ENCODE measurements at places on chromosomes 5 and 9. TPM values are rescaled to one million over a fixed set of nuclear protein-coding genes. Genes with fewer than 3 reads are reported as not detected.

DNA sequence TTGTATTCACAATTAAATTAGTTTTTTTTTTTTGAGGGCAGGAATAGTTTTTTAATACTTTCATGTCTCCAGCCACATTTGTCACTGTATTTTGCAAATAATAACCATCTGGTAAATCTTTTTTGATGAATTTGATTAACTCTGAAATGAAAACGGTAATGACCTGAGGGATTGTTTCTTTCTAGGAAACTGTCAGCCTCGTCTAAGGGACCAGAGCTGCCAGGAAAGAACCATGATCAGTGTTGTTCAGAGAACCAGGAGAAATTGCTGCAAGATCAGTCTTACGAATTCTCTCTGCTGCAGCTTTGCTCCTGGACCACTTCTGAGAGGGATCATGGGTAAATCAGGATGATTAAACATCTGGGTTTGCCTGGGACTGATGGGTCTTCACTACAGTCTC is 114.5 kb upstream of the TAF11L2 start:
- DNase-seq, result no peak

DNA sequence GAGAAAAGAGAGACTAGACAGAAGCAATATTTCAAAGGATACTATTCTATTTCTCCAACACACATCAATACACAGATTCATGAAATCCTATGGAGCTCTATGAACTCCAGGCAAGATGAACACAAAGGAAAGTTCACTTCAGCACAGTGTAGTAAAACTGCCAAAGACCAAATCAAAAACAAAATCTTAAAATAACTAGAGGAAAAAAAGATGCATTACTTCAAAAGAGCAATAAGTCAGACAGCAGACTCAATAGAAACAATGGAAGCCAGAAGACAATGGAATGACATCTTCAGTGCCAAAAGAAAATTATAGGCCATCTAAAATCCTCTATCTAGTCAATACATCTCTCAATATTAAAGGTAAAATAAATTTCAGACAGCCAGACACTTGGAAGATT is 205.3 kb upstream of the TBC1D2 start:
- no peak for DNase-seq

GRCh38 chr5:95794070-95794516 is 28.4 kb downstream of the GLRX start:
- DNase-seq, result no peak

Gene PTGES
- 9.2 TPM for polyA plus RNA-seq

Gene ST8SIA4
- 6.7 TPM for polyA plus RNA-seq

DNA sequence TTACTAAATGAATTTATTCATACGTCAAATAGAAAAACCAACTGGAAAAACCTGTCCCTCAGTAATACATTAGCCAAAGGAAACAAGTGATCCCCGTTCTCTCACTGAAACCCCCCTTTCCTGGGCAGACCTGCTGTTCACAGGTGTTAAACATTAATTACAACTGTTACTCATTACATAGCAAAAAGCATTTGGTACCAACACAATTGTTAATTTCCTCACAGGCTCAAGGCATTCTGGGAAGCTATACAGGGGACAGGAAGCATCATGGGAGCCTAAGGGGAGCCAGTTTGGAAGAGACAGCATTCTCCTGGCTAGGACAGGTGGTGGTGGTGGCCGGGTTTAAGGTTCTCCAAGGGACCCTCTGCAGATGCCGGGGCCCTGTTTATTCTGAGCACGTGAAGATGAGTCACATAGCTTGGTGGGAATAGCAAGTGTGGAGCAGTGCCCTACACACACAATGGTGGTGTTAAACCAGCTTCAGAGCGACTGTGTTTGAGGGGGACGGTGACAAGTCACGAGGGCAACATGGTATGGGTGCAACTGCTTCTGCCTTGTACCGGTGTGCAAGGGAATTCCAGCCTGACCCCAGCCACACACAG is 62.6 kb upstream of the SLC25A51 start:
- DNase-seq, result no peak

DNA sequence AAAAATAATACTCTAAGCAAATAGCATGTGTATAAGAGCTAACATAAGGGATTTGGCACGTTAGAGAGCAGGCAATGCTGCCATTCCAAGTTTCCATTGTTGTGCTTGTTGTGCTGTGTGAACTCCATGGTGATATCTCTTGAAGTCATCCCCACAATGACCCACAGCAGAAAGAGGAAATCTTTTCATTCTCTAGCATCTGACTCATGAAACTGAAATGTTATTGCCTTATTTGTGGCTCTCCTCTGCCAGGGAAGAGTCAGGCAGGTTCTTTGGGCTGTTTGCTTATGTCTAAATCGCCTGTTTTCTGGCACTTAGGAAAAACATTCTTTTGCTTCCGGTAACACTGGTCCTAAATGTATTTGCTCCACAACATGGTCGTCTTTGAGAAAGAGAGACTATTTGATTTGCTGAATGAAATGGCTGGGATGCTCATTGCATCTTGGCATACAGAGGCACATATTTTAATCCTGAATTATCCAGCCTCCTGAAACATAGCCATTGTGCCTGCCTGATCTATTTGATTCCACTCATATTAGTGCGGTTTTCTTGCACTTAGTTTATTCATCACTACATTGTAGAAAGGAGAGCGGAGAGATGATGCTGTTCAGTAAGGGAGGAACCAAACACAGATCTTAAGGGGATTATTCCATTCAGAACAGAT is 188.8 kb downstream of the CSNK1G3 start:
- peak; percentile 77 for DNase-seq

Gene INPP5E
- 13.7 TPM for polyA plus RNA-seq

- DNase-seq, result no peak
Measured at GRCh38 chr5:43371821-43372220, 40.4 kb downstream of the CCL28 start.

DNA sequence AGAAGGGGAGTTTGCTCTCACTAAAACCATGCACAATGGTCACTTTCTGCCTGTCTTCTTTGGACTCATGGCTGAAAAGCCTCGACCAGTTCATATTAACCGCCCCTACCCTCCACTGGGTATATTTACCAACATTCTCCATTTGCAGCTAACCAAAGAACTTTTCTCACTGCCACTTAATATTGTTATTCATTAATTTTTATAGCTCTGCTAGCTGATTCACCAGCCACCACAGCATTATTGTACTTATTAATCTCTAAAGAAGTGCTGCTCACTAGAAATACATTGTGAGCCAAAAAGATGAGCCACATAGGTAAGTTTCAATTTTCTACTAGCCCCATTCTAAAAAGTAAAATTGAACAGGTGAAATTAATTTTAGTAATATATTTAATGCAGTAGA is 33.4 kb upstream of the SMIM32 start:
- no peak for DNase-seq

DNA sequence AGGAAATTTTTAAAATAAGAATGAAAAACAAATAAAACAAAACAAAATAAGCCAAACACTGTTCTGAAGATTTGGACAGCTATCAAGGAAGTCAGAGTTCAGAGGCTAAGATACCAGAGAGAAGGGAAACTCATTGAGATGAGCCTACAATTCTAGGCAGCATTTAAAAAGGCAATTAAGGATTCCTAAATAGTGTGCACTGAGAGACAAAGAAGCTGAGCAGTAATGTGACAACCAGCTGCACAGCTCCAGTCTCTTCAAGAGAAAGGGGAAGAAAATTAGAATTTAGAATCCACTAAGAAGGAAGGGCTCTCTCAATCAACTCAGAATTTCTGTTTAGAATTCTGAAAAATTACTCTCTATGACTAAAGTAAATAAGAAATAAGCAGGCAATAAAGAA is 246.7 kb upstream of the COX7C start:
- peak; percentile 6 for DNase-seq

DNA sequence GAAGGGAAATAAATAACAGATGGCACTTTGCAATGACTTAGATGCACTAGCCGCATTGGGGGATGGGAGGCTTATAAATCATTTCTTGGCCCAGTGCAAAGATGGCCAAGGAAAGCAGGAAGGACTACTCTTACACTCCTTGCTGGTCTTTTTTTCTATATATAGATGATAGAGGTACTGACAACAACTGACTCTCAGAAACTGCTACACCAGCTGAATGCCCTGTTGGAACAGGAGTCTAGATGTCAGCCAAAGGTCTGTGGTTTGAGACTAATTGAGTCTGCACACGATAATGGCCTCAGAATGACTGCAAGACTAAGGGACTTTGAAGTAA is 1.7 kb downstream of the CCNG1 start:
- no peak for DNase-seq

- no peak for DNase-seq
Measured at GRCh38 chr9:104921067-104921741, 6.8 kb downstream of the ABCA1 start.

Gene SLC35A4
- polyA plus RNA-seq, result 59.9 TPM

Gene SLCO4C1
- 4.4 TPM for polyA plus RNA-seq

GRCh38 chr5:133663397-133664054 is 51.2 kb upstream of the FSTL4 start:
- DNase-seq, result no peak

DNA sequence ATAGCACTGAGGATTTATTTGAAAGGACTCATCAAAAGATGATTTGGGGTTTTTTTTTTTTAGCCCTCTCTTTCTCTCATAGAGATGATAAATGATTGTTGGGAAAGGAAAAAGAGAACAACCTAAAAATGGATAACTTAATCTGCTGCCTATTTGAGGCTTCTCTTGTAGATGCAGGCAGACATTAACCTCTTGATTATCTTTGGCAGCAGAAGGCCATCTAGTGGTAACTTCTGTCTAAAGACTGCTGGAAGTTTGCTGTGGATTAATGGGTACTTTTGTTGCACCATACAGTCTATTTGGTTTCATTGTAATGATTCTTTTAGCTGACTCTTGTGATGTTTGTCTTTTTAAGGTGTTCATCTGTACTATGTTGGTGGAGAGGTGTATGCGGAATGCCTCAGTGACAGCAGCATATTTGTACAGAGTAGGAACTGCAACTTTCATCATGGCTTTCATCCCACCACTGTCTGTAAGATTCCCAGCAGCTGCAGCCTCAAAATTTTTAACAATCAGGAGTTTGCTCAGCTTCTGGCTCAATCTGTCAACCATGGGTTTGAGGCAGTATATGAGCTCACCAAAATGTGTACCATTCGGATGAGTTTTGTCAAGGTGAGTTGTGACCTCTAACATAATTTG is 18.8 kb downstream of the SMIM32 start:
- DNase-seq, result peak; percentile 29

GRCh38 chr5:107578051-107578635 is 92.6 kb downstream of the EFNA5 start:
- no peak for DNase-seq

Gene ESM1
- 2.3 TPM for polyA plus RNA-seq

DNA sequence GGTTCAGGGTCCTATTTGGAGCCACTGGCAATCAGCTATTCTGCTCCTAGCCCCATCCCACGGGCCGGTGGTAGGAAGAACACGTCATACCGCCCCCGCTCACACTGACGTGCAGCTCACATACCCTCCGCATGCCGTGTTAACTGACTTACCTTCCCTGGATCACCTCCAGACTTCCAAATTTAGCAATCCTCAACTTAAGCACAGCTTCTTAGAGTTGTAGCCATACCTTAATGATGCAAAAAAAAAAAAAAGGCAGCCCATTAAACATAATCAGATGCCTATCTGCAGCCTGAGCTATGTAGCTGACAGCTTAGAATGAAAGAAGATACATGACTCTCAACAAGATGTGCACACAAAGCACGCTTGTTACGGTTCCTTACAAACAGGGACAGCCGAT is 93.0 kb downstream of the IRX2 start:
- DNase-seq, result no peak
